ENCODE measurements at places on chromosomes 4 and X.
A peak's percentile ranks its signal among the peaks of the same experiment; 100 is the strongest.

- peak; percentile 67 for DNase-seq
Measured at GRCh38 chrX:103932133-103932532, 30.3 kb upstream of the TMSB15B start.

- DNase-seq = peak; percentile 52
Measured at GRCh38 chr4:52685316-52685715, 26.2 kb upstream of the USP46 start.

DNA sequence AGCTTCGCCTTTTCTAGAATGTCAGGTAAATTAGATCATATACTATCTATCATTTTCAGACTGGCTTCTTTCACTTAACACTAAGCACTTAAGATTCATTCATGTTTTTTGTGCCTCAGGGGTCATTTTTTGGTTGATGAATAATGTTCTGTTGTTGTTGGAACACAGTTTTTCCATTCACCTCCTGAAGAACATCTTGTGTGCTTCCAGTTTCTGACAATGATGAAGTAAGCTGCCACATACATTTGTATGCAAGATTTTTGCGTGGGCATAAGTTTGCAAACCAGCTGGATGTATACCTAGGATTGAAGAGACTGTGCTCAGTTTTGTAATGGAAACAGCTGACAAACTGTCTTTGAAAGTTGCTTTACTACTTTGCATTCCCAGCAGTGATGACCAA is 37.6 kb downstream of the MAGEA9 start:
- no peak for DNase-seq

GRCh38 chr4:48490012-48490679 is at the start of gene ZAR1:
TSS of gene ZAR1 (plus strand) at chr4:48490252. CDS start at chr4:48490292, 40 bp downstream.
- no peak for DNase-seq

DNA sequence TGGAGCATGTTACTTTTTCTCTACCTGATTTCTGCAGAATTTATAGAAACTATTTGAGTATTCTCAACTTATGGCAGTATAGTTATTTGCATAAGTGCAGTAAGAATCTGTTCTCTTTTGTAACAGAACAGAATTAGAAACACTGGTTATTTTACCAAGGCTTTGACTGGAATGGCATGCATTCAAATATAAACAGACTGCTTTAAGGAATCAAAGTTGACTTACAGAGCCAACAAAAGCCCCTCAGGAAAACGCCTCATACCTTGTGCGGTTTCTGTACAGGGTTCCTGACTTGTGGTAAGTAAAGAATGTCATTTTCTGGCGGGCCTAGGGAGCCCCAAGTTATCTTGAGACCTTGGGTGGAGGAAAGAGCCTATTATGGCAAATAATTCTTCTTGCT is 97.1 kb downstream of the GPR143 start:
- no peak for DNase-seq

DNA sequence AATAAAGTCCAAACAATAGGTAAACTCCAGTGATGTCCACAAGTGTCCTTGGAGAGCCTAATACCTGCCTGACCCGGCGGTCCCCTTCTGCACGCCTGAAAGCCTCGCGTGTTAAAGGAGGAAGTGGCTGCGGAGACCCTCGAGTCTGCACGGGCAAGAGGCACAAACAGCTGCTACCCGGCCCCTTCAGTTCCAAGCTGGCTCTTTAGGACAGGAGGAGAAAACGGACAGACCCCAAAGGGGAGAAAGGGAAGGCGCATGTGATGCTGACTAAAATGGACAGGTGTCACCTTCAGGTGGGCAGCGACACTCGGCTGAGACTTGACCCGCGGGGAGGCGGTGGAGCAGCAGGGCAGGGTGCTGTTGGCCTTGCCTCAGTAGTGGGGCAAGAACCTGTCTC is 102.7 kb upstream of the TENM3 start:
- no peak for DNase-seq

DNA sequence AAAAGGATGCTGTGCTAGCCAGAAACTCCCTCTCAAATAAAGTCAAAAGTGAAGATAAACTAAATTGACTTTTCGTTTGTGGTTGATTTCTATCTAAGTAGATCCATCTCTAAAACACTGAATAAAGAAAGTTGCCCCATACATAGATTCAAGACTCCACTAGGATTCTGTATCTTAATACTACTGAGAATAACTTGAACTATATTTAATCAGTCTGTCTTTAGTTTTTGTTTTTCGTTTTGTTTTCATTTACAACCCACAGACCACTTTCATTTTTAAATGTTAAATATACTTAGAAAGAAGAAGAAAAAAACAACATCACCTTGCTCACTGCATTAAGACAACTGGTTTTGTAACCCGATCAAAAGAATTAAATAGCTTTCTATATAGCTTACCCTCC is 655.0 kb downstream of the RPA4 start:
- peak; percentile 0 for DNase-seq

DNA sequence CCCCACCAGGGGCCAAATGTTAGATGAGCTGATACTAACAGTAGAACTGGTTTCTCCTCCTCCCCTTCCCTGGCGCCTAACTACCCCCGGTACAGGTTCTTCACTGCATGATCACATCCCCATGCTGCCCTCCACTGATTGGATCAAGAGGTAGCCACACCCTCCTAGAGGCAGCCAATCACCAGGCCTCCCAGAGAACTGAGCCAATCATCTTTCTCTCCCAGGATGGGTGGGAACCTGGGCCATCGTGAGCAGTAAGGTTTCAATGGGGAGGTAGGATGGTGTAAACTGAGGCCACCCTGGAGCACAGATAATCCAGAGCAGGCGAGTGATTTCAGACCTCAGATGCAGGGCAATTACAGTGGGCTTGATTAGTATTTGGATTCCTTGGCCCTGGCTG is 64.2 kb downstream of the PPP2R2C start:
- DNase-seq = no peak

- DNase-seq = no peak
Measured at GRCh38 chr4:106869551-106869950, 166.6 kb downstream of the DKK2 start.

GRCh38 chr4:181860668-181861067 is 382.5 kb upstream of the TENM3 start:
- DNase-seq = no peak

GRCh38 chrX:46791927-46792809 is 33.2 kb upstream of the SLC9A7 start:
- peak; percentile 62 for DNase-seq

DNA sequence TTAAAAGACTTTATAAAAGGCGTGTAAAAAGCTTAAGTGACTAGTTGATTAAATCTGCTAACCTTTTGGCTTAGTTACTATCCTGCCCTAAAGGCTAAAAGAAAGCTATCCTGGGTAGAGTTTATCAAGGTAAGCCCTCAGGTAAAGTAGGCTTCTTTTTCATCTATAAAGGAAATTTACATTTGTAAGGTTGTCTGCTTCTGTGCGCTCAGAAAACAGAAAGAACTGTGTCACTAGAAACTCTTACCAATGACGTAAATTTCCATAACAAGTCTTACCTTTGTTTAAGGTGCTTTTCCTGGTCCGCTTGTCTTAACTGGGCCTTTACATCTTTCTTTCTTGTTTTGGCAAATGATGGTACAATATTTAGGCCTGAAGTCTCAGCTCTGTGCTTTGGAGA is 37.7 kb upstream of the FGF2 start:
- DNase-seq = no peak

DNA sequence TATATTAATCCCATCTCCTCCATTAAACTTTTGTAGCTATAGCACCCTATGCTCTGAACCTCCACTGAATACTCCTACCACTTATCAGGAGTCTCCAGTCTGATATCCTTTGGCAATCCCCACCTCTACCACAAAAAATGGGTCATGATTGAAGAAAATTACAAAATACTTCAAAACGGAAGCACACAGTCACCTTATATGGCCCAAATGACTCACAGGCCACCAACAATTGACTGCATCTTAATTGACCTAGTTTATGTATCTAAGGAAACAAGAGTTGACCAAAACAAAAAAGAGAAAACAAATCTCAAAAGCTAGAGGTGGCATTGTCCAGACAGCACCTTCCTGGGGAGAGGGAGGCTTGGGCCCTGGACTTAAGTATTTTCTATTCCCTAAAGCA is 120.0 kb upstream of the DIAPH2 start:
- DNase-seq = no peak

- DNase-seq = no peak
Measured at GRCh38 chr4:141350122-141350905, 129.6 kb downstream of the ZNF330 start.

- no peak for DNase-seq
Measured at GRCh38 chr4:65724973-65725372, 54.7 kb upstream of the EPHA5 start.

DNA sequence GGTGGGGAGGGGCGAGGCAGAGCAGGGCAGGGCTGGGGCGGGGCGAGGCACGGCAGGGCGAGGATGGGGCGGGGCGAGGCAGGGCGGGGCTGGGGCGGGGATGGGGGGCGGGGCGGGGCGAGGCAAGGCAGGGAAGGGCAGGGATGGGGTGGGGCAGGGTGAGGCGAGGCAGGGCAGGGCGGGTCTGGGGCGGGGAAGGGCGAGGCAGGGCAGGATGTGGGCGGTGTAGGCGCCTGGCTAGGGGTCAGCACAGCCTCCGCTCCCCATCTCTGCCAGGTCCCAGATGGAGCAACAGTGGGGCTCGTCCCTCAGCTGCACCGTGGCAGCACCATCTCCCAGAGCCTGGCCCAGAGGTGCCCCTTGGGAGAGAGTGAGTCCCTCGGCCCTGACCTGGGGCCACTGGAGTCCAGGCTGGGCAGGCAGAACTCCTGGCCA is 4.2 kb upstream of the SRPK3 start:
- DNase-seq = peak; percentile 46

- DNase-seq = peak; percentile 21
Measured at GRCh38 chr4:136831553-136831952, 700.7 kb downstream of the PCDH18 start.

DNA sequence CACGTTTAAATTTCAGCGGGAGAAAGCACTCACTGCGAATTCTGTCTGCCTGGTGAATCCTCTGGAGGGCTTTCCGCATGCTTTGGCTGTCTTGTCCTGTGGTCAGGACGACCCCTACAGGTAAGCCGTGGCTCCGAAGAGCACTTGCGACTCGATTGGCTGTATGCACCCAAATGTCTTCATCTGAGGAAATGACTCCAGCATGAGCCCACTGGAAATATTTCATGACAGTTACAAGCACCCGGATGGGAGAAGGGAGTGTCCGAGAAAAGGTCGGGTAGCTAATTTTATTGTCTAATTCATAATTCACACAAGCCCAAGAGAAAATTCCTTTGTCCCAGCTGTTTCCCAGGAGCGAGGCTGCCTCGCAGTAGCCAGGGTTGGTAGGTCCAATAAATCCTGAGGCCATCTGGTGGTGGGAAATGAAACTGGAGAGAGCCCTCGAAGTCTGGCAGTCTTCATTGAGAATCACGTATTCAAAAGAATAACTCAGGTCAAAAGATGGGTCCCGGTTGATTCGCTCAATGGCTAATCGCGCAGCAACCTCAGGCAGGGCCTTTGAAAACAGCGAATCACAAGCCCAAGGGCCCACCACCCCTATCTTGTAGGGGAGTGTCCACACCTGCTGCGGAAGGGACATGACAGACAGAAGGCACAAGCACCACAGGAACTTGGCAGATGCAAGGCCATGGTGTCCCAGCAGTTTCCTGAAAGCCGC is 6.6 kb downstream of the GUCY2F start:
- peak; percentile 11 for DNase-seq

- no peak for DNase-seq
Measured at GRCh38 chrX:25878806-25879205, 259.3 kb upstream of the MAGEB18 start.

DNA sequence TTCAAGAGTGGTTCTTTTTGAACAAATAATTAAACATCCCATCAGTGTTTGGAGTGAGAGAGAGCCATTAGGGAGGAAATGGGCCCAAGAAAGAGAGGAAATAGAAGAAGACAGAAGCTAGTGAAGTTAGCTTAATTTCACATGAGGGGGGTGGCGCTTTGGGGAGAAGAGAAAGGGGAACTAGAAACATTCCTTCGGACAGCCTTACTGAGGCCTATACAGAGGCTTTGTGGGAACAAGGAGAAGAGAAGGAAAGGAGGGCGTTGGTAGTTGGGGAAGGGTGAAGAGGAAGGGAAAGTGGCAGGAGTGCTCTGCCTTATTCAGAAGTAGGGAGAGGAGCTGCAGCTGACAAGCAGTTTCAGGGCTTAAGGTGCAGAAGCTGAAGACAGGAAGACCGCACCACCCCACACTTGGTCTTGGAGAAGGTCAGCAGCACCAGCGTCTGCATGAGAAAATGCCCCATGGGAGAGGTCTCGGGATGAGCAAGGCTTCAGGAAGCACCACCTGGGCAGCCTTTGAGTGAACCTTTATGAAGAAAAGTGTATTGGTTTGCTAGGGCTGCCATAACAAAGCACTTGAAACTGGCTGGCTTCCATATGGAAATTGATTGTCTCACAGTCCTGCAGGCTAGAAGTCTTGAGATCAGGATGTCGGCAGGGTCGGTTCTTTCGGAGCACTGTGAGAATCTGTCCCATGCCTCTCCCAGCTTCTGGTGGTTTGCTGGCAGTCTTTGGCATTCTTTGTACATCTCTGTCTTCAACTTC is 85.1 kb downstream of the KIT start:
- DNase-seq = peak; percentile 14

DNA sequence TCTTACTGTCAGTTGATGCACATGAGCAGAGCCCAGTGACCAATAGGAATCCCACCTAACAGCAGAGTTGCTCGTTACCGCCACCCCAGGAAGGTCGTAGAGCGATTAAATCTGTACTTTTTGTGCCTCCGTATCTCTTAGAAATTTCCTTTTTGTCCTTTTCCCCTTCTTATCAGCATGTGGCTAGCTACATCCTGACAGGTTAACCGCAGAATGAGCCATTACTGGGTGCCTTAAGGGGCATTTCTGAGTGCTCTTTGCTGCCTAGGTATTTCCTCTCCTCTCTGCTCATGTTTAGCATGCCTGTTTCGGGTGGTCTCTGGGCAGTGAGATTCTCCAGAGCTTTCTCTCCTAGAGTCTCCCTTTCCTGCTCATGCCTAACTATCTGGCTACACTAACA is 530.5 kb downstream of the FAM133A start:
- no peak for DNase-seq

DNA sequence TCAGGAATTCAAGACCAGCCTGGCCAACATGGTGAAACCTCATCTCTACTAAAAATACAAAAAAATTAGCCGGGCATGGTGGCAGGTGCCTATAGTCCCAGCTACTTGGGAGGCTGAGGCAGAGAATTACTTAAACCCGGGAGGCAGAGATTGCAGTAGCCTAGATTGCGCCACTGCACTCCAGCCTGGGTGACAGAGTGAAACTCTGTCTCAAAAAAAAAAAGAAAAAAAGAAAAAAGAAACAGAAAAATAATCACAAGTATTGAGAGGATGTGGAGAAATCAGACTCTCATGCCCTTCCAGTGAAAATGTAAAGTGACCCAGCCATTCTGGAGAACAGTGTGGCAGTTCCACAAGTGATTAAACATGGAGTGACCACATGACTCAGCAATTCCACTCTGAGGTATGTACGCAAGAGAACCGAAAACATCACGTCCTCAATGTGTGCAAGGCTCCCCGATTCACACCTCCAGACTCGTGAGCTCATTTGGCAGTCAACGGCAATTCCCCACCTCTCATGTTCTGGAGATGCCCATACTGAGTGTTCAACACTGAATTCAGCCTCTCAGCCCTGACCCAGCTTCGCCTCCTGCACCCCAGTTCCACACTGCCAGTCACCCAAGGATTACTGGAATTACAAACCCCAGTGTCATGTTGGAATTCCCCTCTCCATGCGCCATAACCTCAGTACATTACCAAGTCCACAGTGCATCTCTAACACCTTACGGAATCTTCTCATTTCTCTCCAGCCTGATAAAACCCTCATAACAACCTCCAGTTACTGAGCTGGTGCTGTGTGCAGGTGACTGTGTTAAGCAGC is 21.1 kb downstream of the ACOX3 start:
- peak; percentile 71 for DNase-seq
